ENCODE measurements at places on chromosomes 16 and 17.

- peak; percentile 85 for DNase-seq
These were observed at the start of gene ABCA9 for GRCh38 chr17:69060822-69061221. ABCA9 (minus strand) TSS chr17:69060927; CDS start chr17:69051126, 9,801 bp downstream.

DNA sequence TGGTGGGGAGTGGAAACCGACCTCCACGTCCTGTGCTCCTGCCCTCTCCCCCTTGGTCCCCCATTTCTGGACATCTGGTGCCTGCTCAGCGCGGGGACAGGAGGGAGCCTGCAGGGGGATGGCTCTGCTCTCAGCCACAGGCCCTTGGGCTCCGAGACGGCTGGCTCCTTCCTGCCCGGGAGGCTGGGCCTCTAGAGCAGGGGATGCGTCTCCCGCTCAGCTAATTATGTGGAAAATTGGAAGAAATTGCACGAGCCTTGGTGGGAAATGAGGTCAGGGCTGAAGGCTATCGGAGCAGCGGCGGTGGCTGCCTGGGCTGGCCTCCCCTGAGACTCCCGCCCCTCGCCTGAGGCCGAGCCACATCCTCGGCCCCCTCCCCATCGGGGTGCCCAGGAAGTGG lies 154.6 kb upstream of the CIBAR2 start:
- DNase-seq: no peak

DNA sequence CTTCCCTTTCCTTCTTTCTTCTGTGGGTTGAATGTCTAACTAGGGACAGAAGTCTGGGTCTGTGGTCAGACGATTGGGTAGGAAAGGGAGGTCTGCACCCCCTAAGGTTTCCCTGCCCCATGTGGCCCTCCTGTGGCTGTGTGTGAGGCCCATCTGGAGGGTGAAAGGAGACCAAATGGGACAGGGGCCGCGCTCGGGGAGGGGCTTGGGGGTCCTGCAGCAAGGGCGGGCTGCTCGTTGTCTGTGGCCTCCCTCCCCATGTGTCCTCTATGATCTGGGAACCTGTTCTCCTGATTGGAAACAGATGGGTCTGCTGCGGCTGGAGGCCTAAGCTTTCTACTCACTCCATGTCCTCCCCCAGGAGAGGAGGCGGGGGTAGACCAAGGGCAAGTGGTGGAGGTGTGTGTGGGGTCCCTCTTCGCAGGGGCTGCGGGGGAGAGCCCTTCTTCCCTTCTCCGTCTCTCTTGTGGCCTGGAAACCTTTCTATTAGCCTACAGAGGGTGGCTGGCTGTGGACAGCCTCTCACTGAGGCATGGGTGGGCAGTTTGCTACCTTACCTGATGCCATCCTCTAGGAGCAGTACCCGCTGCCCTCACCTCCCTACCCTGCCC lies 18.6 kb downstream of the IGFBP4 start:
- DNase-seq: no peak

DNA sequence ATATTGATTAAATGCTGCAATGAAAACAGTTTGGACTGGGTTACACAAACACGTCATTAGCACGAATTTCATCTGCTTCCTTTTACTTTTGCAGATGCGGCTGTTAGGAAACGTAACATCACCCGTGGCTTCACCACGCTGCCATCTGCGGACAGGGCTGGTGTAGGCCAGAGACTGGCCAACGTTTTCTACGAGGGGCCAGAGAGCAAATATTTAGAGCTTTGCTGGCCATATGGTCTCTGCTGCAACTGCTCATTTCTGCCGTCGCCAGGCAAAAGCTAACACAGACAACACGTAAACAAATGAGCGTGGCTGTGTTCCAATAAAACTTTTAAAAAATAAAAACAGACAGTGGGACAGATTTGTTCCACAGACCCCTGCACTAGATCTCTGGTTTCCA lies 96.6 kb downstream of the ENGASE start:
- DNase-seq: no peak

- peak; percentile 8 for DNase-seq
These were observed 16.7 kb downstream of the RFFL start for GRCh38 chr17:35046740-35047283.

GRCh38 chr16:1195393-1195666 lies 29.7 kb downstream of the TPSG1 start:
- DNase-seq: no peak

DNA sequence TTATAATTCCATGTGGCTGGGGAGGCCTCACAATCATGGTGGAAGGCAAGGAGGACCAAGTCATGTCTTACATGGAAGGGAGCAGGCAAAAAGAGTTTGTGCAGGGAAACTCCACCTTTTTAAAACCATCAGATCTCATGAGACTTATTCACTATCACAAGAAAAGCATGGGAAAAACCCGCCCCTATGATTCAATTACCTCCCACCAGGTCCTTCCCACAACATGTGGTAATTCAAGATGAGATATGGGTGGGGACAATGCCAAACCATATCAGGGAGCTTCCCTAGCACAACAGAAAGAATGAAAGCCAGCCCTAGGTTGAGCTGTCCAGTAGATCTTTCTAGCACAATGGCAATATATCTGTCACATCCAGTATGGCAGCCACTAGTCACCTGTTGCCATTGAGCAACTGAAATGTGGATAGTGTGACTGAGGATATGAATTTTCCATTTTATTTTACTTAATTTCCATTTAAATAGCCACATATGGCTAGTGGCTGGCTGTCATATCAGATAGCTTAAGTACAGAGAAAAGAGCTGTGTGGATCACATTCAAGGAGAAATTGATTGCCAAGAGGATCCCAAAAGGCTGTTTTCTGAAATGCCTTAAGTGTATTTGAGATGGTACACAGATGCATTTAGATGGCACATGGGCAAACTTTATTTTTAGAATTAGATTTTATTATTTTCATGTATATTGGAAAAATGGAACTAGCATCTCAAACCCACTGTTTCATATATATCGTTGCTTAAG lies 273.0 kb downstream of the GRIN2A start:
- DNase-seq: no peak

DNA sequence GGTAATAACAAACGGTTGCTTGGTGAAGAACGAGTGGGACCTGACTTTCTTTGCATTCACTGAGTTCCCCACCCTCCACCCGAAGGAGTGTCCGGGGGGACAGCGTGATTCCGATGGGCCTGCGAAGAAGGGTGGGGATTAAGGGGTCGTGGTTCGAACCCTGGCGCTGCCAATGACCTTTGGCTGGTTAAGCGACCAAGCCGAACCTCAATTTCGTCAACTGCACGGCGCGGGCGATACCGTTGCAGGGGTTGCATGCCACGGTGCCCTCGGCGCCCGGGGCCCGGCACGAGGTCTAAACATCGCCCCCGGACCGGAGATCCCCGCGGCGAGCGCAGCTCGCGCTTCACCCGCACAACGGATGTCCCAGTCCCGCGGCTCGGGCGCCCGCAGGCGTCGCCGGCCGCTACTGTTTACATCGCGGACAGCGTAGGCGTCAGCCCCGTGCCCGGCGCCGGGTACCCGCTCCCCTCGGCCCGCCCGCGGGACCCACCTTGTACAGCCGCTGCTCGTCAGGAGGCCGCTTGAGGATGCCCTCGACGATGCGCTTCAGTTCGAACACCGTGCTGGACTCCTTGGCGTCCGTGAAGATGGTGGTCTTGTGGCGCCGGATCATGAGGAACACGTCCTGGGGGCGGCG lies 460 bp downstream of the ELOB start:
- DNase-seq: no peak

DNA sequence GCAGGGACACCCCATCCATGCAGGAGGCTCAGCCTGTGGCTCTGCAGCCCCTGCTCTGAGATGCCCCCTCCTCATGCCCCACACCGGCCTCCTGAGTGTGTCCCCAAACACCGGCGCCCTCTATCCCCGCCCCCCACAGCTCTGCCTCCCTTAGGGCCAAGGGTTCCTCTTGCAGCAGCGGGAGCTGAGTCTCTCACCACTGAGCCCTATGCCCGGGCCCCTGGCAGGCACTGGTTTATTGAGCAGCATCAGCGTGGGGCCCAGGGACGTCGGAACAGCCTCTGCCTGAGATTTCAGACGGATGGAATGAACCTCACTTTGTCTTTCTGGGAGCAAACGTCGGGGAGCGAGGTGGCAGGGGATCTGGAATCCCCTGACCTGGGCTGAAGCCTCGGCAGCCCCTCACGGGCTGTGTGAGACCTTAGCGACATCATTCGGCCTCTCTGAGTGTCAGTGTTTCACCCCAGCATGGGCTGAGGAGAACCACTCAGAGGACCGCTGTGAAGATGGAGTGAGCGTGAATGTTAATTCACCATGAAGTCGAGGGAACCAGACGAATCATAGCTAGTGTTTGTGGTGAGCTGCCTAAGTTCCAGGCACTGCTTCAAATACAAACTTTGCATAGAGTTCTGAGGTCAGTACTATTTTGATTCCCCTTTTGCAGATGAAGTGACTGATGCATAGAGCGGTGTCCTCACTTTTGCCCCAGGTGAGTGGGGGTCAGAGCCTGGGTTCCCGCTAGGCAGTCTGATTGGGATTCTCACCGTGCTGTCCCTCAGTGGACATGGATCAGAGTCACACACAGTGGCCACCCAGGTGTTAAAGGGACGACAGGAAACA lies 5.3 kb upstream of the C16orf74 start:
- no peak for DNase-seq

DNA sequence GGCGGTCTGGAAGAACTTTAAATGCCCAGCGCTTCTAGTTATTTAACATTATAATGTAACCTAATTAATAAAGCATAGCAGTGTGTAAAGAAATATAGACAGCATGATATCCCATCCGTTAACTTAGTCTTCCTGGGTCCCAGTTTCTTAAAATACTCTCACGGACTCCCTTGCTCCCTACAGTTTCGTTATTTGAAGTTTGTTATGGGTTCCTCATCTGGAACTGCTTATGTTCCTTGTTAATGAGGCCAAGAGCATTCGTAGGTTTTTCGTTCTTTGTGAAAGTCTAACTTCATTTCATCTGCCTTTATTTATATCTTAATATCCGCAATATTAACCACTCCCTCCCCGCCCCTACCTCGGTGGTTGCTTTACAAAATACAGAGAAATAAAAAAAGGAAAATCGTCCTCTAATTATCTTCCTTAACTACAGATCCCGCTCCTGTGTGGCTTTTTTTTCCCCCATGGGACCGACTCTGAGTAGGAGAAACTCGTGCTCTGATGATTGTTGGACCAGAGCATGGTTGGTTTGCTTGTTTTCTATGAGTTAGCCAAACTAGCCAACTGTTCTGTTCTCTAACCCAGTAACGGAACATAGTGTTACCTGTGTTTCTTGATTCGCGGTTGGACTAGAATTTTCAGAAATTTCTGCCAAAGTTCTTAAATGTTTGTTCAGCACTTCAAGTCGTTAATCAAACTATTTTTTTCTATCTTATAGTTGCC lies 863 bp downstream of the ADPRM start:
- no peak for DNase-seq

- no peak for DNase-seq
These were observed 11.7 kb upstream of the CPPED1 start for GRCh38 chr16:12815361-12815760.

DNA sequence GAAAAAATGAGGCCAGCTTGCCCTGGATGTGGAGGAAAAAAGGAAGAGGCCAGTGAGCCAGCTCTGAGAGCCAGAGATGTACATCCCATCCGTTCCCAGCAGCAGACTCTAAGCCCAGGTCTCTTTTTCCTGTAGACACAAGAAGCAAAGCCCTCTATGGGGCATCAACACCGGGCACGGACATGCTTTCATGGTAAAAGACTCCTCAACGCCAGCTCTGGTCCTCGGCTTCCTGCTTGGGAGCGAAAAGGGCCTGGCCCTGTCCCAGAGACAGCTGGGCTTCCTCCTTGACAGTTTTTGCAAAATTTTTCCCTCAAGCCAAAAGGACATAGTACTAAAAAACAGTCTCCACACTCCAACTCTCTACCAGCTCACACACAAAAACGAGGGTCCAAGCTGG lies 27.1 kb downstream of the PELP1 start:
- no peak for DNase-seq

- DNase-seq: peak; percentile 61
These were observed 358.8 kb upstream of the CDH5 start for GRCh38 chr16:66007717-66008116.

GRCh38 chr17:17051380-17051779 lies 9.1 kb downstream of the MPRIP start:
- DNase-seq: no peak

DNA sequence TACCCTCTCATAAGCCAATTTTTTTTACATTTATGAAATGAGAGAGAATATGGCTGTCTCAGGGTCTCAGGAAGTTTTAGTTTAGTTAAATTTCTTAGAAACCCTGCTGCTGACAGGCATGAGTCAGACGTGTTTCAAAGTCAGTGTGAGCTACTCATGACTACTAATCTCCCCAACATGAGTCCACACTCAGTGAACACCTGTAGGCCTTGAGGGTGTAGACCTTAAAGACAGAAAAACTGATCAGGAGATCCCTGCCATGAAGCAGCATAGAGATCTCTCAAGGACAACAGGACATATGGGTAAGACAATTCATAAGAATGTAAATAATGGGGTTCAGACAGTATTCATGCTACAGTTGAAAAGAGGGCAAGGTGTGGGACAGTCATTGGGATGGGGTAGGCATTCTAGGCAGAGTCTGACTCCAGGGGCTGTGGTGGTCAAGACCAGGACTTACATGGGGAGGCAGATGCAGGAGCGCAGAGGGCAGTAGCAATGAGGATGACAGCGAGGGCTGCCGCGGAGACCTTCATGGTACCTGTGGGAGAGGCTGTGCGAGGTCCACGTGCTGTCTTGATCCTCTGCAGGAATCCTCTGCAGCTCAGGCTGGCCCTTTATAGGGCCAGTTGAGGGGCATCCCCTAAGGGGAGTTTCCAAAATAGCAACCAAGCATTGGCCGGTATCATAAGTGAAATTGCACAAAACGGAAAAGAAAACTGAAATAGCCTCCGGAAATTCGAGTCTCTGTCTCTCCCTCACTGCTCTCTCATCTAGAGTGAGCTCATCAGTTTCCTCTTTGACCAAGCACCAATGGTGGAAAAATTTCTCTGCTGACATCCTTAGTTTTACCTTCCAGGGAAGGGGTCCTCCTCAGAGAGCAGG lies at the start of gene CCL5:
Gene CCL5 (minus strand): TSS at position 588 of the 882 bp plus-strand sequence.
- no peak for DNase-seq

- no peak for DNase-seq
These were observed 22.2 kb downstream of the SEC14L1 start for GRCh38 chr17:77163001-77163400.

- DNase-seq: no peak
These were observed 1253.7 kb upstream of the CDH8 start for GRCh38 chr16:63289834-63290460.

- DNase-seq: no peak
These were observed 125.6 kb downstream of the KCNJ18 start for GRCh38 chr17:21817791-21818364.

DNA sequence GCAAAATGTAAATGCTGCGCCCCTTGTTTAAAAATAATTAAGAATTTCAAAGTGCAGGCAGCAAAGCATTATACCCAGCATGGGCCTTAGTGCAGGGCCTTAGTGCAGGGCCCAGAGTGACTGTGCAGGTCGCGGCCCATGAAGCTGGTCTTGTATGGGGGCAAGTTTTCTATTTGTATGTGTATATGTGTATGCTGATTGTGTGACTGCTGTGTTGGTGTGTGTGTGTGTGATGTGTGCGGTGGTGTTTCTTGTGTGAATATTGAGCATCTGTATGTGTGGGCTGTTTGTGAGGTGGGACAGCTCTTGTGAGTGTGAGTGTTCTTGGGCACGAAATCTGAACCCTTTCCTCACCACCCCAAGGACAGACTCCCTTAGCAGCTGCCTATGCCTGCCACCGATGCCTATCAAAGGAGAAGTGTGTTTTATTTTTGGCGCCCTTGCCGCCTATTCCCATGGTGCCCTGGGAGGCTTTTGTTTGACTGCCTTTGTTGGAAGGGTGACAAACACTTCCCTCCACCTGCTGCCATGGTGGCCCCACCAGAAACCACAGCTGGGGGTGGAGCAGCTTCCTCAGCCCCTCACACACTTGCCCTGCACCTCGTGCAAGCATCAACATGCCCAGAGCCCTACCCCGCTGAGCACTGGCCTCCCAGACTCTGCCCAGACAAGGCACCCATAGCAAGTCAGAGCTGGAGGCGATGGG lies 18.0 kb downstream of the CCR7 start:
- DNase-seq: no peak

Data from GM04503 (cell line).